ENCODE measurements at places on chromosomes 16 and 17. TPM values are rescaled to one million over a fixed set of nuclear protein-coding genes. Genes with fewer than 3 reads are reported as not detected.
A peak's percentile ranks its signal among the peaks of the same experiment; 100 is the strongest.

DNA sequence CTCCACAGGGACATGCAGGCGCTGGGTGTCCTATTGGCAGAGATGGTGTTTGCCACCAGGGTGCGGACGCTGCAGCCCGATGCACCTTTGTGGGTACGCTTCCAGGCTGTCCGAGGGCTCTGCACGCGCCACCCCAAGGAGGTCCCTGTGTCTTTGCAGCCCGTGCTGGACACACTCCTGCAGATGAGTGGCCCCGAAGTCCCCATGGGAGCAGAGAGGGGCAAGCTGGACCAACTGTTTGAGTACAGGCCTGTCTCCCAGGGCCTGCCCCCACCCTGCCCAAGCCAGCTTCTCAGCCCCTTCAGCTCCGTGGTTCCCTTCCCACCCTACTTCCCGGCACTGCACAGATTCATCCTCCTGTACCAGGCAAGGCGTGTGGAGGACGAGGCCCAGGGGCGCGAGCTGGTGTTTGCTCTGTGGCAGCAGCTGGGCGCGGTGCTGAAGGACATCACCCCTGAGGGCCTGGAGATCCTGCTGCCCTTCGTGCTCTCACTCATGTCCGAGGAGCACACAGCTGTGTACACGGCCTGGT lies 2.8 kb downstream of the WDR81 start:
- no peak overlapping the region for H3K4me3 ChIP-seq
- no peak overlapping the region for H3K27ac ChIP-seq
- no peaks in the 10 kb centered on the region for H3K27me3 ChIP-seq
- no peaks in the 10 kb centered on the region for H3K36me3 ChIP-seq
- H3K4me1 ChIP-seq, result peaks cover 24% of the 10 kb centered on the region

CLEC10A gene
- total RNA-seq, result not detected

- no peak for DNase-seq
- H3K4me1 ChIP-seq, result peaks cover 24% of the 10 kb centered on the region
- peak overlapping the region; percentile 82 for H3K27ac ChIP-seq
- peak overlapping the region; percentile 94 for H3K4me3 ChIP-seq
- no peaks in the 10 kb centered on the region for H3K27me3 ChIP-seq
These were observed 658 bp downstream of the RAB5C start for GRCh38 chr17:42153919-42154742.

- H3K36me3 ChIP-seq, result no peaks in the 10 kb centered on the region
- H3K27me3 ChIP-seq, result no peaks in the 10 kb centered on the region
- H3K4me1 ChIP-seq, result no peaks in the 10 kb centered on the region
- no peak overlapping the region for H3K4me3 ChIP-seq
- no peak for DNase-seq
These were observed 287.3 kb downstream of the WWOX start for GRCh38 chr16:78386557-78387324.

GRCh38 chr17:16491703-16492612 lies at the start of gene LRRC75A:
Gene LRRC75A, minus strand, starts transcription at chr17:16492193. Its CDS starts 203 bp downstream, at chr17:16491990.
- peak; percentile 80 for DNase-seq
- H3K27me3 ChIP-seq, result peaks cover 10% of the 10 kb centered on the region
- H3K4me3 ChIP-seq, result peak within 1 kb of the TSS; percentile 72
- no peaks in the 10 kb centered on the region for H3K36me3 ChIP-seq

KAT7 gene
- total RNA-seq, result 75.8 TPM

PRSS33 gene
- not detected for total RNA-seq

All from natural killer cell treated with Interleukin-12 subunit alpha and Interleukin-12 subunit beta and Interleukin-15 and Interleukin-18, amount 100 ng/mL, for 72 hours (primary cell).